ENCODE measurements at places on chromosomes 16 and 17.

DNA sequence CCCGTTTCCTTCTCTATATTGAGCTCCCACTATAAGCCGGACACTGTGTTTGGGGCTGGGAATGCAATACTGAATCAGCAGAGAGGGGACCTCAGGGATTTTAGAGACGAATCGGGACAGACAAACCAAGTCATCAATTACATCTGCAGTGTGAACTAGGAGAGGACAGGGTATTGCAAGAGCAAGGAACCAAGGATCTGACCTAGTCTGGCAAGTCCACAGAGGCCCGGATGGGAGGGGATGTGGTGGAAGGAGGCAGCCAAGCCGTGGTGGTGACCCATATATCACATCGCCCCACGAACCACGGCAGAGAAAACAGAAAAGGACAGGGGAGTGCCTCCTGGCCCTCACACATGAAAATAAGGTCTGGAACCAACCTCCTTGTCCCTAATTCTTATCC, 28.1 kb upstream of the NXPH3 start:
- no peak for DNase-seq

DNA sequence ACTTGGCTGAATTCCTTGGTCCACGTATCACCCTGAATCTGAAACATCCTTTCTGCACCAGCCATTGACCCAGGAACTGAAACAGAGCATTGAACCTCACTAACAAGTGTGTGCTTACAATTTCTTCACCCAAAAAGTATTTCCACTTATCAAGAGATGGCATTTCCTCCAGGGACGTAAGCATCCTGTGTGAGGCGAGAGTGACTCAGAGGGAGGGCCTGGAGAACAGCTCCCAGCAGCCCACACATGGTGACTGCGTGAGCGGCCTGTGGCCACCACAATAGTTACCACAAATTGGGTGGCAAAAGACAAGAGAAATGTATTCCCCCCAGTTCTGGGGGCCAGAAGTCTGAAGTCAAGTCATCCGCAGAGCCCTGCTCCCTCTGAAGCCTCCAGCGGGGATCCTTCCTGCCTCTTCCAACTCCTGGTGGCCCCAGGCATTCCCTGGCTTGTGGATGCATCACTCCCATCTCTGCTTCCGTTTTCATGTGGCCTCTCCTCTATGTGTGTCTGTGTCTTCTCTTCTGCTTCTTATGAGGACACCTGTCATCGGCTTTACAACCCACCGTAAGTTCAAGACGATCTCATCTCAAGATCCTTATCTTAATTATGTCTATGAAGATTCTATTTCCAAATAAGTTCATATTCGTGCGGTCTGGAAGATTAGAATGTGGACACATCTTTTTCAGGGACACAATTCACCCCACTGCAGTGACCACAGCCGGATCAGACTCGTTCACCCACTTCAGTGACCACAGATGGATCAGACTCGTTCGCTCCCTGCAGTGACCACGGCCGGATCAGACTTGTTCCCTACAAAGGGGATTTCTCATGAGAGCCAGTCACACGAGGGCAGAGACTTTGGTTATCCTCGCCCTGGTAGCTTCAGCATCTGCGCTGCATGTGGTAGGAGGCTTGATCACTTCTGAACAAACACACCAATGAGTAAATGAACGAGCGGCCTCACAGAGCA, 122.6 kb upstream of the FOXF1 start:
- no peak for DNase-seq

- DNase-seq = no peak
Observed at GRCh38 chr16:66605979-66606751, 1.7 kb downstream of the CMTM3 start.

DNA sequence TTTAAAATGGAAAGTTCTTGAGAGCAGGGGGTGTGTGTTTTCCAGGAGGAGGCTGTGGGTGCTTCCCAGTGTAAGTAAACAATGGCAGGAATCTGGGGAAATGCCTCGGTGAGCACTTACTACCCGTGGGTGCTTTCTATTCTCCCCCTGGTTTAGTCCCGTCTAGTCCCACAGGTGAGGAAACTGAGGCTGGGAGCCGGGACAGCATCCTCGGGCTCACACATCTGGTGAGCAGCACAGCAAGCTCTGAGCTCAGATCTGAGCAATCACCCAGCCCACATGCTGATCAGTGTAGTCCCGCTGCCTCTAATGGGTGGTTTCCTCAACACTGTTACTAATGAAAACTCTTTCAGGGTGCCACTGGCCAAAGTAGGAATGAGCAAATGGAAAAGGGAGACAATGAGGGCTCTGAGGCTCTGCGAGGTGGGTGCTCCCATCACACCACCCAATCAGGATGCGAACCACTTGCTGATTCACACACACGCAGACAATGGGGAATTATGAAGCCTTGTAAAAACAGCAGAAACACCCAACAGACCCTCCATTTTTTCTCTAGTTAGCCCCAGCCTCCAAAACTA, 202.6 kb downstream of the PARN start:
- no peak for DNase-seq

All from NCI-H1105 (cell line).